ENCODE measurements at places on chromosomes 12 and 14.

GRCh38 chr12:68367116-68367515 is 35.0 kb upstream of the MDM1 start:
- no peak for DNase-seq

DNA sequence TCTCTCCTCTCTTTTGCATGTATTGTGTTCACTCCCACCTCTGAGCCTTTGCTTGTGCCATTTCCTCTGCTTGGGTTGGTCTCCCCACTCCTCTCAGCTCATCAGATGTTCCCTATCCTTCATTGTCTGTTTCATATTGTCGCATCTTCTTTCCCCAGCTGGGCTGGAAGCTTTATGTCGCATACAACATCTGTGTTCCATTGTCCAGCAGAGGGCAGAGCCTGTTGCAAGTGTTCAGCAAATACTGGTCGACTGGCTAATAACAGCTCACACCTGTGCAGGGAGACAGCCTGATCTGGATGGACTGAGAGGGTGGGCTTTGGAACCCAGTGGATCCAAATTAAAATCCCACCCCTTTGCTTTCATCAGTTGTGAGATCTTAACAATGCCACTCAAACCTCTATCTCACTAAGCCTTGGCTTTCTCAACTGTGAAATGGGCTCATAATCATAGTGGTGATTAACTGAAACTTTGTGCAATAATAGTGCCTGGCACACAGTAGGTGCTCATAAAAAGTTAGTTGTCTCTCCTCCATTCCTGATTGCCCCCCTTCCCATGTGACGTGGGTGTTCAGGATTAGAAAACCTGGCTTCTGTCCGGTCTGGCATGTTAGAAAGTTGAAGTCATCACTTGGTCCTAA is 75.8 kb downstream of the RIN3 start:
- no peak for DNase-seq

DNA sequence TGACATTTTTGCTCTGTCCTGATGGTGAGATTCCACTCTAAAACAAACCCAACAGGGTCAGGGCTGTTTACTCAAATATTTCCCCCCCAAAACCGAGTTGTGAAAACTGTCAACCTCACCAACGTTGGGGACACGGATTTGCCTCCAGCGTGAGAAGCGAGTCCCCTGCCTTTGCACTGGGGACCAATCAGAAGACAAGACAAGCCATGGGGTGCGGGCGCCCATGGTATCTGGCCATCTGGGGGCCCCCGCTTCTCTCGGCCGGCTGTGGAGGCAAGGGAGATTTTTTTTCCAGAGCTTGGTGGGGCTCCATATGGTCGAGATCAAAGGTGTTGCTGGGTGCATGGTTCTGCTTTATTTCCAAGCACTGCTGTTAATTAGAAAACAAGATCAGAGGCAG is 272.1 kb downstream of the BCL11B start:
- DNase-seq = no peak

- no peak for DNase-seq
Measured at GRCh38 chr12:76307083-76307482, 41.1 kb downstream of the BBS10 start.

DNA sequence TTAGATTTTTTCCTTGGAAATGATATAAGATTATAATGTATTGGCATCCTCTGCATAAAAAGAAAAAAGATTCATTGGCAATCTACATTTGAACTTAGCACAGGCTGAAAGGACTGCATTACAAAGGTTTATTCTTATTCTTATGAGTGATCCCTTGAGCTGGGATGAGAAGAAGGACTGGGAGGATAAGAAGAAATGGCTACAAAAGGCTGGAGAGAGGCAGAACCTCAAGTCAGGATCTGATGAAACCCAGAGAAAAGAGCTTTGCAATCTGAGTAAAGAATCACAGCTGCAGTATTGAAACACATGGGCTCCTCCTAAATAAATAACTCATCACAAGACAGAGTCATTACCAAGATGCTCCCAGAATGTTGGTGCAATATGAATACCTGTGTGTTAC is 1635.4 kb upstream of the FLRT2 start:
- DNase-seq = no peak

- no peak for DNase-seq
Measured at GRCh38 chr14:89036371-89036770, 211.9 kb downstream of the TTC8 start.

DNA sequence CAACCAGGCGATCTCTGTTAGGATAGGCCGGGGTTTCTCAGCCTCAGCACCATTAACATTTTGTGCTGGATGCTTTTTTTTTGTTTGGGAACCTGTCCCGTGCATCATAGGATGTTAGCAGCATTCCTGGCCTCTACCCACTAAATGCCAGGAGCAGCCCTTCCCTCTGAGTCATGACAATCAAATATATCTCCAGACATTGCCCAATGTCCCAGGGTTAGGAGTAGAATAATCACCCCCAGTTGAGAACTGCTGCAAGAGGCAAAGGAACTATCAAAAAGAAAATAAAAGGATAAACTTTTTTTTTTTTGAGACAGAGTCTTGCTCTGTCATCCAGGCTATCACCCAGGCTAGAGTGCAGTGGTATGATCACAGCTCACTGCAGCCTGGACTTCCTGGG is 76.0 kb downstream of the ACACB start:
- DNase-seq = no peak

DNA sequence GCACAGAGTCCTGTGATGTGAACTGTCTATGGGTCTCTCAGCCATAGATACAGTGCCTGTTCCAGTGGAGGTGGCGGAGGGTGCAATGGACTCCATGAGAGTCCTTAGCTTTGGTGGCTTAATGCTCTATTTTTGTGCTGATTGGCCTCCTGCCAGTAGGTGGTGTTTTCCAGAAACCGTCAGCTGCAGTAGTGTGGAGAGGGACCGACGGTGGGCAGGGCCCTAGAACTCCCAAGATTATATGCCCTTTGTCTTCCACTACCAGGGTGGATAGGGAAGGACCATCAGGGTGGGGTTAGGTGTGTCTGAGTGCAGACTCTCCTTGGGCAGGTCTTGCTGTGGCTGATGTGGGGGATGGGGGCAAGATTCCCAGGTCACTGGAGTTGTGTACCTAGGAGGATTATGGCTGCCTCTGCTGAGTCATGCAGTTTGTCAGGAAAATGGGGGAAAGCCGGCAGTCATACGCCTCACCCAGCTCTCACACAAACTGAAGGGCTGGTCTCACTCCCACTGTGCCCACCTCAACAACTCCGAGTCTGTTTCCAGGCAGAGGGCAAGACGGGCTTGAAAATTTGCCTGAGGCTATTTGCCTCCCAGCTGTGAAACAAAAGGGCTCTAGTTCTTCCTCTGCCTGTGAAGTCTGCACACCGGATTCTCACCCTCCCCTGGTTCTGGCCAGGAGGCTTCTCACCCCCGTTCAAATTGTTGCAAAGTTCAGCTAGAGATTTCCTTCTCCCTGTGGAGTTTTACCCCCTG is 24.9 kb upstream of the ZDHHC17 start:
- DNase-seq = no peak

DNA sequence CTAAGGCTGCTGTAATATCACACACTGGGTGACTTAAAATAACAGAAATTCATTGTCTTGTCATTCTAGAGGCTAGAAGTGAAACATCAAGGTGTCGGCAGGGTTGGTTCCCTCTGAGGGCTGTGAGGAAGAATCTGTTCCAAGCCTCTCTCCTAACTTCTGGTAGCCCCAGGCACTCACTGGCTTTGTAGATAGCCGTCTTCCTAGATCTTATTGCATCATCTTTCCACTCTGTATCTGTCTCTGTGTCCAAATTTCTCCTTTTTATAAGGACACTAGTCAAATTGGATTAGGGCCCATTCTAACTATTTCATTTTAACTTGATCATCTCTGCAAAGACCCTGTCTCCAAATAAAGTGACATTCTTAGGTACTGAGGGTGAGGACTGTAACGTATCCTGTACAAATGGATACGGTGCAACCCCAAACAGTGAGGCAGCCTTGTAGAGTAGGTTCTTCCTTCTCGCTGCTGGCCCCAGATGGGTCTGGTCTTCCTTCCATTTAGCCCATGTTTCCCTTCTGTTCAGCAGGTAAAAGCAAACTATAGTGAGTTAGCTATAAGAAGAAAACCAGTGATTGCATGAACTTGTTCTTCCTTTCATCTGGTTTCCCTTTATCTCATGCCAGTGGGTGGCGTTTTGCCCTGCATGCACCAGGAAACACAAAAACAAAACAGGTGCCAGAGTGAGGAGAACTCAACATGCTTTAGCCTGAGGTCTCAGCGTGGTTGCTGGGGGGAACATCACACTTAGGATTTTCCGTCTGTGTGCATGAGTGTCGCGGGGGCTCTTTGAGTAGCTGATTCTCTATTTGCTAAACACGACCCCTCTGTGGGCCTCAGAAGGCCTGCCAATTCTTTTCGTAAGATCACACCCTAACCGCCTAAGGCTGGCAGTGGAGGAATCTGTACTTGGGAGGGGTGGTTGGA is 19.5 kb downstream of the TTC9 start:
- no peak for DNase-seq

DNA sequence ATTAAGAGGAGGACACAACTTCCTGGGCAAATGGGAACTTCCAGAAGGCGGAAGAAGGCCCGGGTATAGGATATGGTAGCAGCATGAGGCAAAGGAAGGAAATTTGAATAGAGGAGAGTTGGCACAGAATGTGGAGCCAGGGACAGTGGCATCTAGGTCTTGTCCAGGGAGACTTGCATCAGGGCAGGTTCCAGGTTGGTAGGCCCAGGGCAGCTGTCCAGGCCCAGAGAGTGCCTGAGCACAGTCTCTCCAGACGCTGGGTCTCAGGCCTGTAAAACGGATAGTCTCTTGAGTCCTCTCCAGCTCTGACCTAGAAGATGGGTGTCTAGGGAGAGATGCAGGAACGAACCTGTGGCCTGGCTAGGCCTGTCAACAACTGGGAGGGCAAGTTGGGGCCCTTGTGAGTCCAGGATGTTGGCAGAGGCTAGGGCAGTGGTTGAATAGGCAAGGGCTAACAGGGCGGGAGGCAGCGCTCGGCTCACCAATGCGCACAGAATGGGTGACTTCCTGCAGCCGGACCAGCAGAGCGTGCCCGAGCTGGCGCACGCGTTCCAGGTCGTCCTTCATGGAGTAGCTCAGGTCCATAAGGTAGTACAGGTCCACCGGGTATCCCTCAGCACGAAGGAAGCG is 9.9 kb downstream of the ITGB7 start:
- DNase-seq = no peak

DNA sequence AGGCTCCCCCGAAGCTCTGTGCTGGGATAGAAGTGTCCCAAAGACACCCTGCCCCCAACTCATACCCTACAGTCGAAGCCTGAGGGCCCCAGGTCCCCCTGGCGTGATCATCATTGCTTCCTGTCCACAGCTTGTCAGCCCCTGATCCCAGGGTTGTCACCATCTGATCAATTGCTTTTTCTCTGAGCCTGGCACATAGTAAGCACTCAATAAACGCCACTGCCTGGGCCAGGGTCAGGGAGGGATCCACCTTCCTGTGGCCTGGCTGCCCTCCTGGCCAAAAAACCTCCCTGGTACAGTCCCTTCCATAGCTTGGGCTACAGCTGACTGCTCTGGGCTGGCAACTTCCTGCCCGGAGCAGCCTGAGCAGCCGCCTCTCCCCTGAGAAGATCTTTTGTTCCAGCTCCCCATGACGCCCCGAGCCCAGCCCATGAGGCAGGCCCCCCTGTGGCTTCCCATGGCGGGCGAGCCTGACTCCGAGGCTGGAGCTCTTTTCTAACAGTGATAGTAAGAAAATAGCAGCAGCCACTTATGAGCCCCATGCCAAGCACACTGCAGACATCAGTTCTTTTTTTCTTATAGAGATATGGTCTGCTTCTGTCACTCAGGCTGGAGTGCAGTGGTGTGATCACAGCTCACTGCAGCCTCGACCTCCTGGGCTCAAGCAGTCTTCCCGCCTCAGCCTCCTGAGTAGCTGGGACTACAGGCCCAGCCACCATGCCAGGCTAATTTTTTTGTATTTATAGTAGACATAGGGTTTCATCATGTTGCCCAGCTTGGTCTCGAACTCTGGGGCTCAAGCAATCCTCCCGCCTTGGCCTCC is 6.5 kb downstream of the SH2B3 start:
- no peak for DNase-seq

DNA sequence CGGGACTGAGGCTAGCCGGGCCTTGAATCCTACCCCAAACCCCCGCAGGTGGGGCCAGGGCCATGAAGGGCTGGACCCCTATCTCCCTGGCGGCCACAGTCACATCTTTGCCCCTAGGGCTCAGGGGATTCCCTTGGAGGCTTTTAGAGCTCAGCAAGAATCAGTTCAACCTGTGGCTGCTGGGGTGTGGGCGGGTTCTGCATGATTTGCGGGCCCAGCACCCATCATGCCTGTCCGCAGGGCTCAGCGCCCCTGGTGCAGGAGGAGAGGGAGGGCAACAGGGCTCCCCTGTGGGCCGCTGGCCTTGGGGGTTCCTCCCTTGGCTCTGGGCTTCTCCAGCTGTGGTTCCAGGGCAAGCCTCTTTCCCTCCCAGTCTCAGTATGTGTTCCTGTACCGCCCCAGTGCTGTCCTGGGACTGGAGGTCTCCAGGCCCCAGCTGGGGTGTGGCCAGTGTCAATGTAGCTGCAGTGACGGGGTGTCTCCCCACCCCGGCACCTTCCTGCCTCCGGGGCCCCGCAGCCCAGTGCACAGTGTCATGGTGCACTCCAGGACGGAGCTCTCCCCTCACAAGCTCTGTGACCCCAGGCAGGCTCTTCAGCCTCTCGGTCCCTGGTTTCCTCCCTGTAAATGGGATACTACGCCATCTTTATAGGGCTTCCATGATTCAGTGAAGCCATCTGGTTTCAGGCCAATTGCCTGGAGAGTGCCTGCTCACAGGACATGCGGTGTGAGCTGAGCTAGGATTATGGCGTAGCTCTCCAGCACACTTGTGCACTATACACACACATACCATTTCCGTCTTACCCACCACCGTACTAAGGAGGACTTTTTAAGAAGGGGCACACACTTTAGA is 9.9 kb upstream of the LBHD2 start:
- no peak for DNase-seq

DNA sequence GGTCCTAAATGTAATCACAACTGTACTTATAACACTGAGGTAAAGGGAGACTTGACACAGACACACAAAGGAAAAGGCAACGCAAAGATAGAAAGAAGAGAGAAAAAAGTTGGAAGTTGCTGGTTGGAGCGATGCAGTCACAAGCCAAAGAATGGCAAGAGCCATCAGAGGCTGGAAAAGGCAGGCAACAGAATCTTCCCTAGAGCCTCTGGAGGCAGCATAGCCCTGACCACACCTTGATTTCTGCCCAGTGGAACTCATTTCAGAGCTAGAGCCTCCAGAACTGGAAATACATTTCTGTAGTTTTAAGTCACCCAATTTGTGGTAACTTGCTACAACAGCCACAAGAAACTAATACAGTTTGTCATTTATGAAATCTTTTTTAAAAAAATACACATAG is 89.2 kb downstream of the PUS7L start:
- DNase-seq = no peak

DNA sequence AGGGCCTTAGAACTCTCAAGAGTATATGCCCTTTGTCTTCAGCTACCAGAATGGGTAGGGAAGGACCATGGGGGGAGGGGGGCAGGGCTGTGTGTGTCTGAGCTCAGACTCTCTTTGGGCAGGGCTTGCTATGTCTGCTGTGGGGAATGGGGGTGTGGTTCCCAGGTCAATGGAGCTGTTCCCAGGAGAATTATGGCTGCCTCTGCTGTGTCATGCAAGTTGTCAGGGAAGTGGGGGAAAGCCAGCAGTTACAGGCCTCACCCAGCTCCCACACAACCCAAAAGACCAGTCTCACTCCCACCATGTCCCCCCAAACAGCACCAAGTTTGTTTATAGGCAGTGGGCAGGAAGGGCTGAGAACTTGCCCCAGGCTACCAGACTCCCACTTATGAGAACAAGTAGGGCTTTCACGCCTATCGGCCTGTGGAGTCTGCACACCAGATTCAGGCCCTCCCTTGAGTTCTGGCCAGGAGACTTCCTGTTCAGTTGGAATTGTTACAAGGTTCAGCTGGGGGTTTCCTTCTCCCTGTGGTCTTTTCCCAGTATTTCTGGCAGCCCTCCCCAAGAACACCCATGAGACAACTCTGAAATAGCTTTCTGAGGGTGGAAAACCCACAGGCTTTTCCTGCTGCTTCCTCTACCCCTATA is 6.1 kb upstream of the SERPINA11 start:
- no peak for DNase-seq

Data from stimulated activated CD4-positive, alpha-beta T cell treated with anti-CD3 and anti-CD28 coated beads, Interleukin-12 subunit alpha, Interleukin-12 subunit beta, amount 100 ng/mL, for 4 hours (primary cell).